ENCODE measurements at places on chromosomes 2 and 18.

GRCh38 chr2:231923010-231923344 is 3.2 kb downstream of the NPPC start:
- DNase-seq, result no peak

- DNase-seq, result no peak
These were observed 823 bp upstream of the RNU2-63P start for GRCh38 chr2:88016960-88017779.

DNA sequence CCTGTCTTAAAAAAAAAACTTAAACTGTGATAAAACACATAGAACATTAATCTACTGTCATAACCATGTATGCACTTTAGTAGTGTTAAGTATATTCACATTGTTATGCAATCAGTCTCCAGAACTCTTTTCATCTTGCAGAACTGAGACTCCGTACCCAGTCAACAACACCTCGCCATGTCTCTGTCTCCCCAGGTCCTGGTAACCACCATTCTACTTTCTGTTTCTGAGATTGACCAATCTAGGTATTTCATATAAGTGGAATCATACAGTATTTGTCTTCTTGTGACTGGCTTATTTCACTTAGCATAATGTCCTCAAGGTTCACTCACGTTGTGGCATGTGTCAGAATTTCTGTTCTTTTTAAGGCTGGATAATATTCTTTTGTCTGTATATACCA is 290.8 kb upstream of the CXCR4 start:
- no peak for DNase-seq

DNA sequence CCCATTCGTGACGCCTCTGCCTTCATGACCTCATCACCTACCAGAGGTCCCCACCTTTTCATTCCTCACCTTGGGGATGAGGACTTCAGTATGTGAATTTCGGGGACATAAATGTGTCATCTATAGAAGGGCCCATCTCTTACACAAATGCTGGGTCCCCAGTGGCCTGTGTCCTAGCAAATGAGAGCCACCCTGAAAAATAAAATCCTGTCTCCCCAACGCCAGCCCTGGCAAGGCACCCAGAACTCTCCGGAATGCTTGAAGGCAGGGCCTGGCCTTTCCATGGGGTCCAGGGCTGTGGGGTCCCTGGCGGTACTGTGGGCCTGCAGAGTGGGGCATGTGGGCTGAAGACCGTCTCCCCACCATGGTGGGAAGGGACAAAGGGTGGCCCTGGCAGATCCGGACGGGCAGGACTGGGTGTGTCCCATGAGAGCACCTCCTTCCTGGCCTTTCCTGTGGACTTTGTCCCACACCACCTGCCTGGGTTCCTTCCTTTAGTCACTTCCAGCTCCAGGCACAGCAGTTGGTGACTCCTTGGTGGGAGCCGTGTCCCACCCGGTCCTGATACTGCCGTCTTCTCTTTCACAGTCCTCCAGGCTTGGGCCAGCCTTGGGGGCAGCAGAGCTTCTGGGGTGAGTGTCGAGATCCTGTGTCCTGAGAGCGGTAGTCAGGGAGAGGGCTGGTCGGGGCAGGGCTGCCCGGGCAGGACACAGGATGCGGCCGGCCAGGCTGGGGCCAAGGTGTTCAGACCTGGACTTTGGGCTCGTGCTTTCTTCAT is 18.6 kb downstream of the CAPN10 start:
- DNase-seq, result no peak

GRCh38 chr2:39646267-39646666 is 19.4 kb upstream of the TMEM178A start:
- DNase-seq, result no peak

DNA sequence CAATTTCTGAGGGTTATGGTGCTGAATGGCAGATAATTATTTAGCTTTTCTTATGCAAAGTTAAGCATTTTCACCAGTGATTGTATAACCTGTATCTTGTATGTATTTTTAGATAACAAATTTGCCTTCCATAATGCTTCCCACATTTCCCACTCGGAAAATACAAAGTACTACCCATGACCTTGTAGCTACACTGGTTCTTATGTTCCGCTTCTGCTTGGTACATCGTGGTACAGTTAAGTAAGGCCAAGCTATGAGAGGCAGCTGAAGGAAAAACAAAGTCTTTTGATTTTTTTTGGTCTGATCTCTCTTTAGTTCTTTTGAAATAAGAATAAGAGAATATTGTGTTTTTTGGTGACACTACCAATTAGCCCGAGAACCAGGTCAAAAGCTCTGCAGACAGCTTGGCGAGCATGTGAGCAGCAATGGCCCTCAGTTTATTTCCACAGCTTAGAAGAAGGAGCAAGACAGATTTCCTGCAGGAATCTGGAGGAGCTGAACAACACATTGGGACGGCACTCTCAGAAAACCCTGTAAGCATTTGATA is 26.8 kb downstream of the SH3YL1 start:
- no peak for DNase-seq
